ENCODE measurements at places on chromosomes 6 and 20. TPM values are rescaled to one million over a fixed set of nuclear protein-coding genes. Genes with fewer than 3 reads are reported as not detected.

DNA sequence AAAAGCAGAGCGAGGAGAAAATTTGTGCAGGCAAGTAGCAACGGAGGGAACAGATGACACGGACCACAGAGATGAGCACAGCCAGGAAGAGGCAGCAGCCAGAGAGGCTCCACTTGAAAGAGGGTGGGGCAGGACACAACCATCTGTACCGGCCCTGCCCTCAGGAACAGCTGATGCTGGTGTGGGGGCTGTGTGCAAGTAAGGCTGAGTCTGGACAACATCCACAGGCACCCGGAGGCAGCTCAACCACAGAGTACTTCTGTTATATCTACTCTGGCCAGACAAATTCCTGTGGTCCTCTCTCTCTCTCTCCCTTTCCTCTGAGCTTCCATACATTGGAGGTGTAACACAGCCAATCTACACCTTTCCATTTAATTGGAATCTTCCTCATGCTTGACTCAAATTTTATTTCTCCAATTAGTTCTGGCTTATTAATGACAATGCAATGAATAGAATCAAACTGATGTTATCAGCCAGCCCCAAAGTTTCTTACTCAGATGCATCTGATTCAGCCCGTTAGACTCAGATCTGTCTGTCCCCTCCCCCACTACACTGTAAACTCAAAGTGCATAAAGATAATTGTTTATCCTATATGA, 24.9 kb downstream of the KIF13A start:
- peak; percentile 90 for DNase-seq

DNA sequence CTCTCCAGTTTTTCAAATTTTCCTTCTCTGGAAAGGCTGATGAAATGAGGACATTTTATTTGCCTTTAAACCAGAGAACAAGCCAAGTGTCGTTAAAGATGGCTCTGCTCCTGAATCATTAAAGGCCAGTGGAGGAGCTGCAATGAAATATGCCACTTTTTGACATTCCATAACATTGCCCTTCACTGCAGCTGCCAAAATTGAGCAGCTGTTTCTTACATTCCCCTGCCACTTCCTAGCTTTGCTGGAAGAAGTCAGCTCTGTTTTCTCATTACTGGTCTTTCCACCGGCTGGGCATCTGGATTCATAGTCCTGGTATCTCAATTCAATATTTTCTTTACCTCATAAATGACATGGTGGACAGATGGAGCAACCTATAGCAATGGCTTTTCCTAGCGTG, 45.5 kb upstream of the NRN1 start:
- DNase-seq: no peak

The LZTS3 gene
- 3.6 TPM for total RNA-seq

DNA sequence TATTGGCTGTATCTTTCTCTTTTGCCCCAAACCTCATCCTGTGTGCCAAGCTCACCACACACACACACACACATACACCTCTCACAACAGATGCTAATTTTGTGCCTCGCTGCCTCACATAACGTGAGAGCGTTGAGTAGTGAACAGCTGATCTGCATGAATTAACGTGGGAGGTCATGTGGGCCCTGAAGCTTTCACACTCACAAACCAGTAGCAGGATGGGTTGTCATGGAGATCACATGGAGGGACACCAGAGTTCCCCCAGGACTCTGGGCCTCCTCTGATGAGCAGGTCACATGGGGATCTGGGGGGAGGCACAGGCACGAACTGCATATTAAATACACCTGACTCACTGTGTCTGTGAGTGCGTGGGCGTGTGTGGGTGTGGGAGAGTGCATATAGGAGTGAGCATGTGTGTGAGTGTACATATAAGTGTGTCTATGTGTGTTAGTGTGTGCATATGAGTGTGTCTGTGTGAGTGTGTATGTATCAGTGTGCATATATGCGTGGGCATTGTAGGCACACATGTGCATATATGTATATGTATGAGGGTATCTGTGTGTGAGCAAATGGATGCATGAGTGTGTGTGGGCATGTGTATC, 62.7 kb upstream of the SULF2 start:
- peak; percentile 22 for DNase-seq

DNA sequence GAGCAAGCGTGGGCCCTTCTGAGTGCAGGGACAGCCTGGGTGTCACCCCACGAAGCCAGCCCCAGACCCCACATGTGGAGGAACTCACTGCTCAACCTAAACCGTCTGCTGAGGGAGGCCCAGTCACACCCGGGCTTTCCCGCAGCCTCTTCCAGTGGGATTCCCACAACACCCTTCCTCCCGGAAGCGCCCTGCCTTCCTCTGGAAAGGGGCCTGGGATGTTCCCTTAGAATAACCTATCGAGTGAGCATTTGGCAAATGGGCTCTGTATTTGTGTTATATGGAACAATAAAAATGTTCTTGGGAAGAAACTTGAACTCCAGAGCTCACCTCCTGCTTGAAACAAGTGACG, 100.0 kb upstream of the DUSP22 start:
- DNase-seq: no peak

- peak; percentile 61 for DNase-seq
Observed at GRCh38 chr6:169175360-169175887, 78.2 kb downstream of the THBS2 start.
